ENCODE measurements at places on chromosomes 5 and 9. TPM values are rescaled to one million over a fixed set of nuclear protein-coding genes. Genes with fewer than 3 reads are reported as not detected.

Gene SMIM15
- total RNA-seq = 24.1 TPM

DNA sequence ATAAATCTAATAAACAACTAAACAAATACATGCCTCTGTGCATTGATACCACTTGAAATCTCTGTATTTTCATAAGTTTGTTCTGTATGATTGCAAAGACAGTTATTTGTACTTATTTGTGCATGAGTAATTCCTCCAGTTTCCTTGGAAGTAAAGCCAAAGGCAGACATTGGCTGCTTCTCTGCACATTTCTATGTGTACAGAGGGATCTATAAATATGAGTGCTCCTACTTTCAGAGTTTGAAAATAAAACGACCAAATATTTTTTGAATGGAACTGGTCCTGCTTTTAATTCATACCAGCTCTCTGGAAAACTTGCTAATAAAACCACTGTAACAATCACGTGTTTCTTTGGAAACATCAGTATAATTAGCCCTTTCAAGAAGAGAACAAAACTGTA, 306.5 kb downstream of the MAN2A1 start:
- DNase-seq = no peak

GRCh38 chr9:106883626-106884190, 20.7 kb downstream of the ZNF462 start:
- DNase-seq = no peak

GRCh38 chr9:16871336-16872151, 1.1 kb upstream of the BNC2 start:
- DNase-seq = peak; percentile 80

GRCh38 chr9:135596211-135596610, 34.7 kb downstream of the PAEP start:
- DNase-seq = no peak

DNA sequence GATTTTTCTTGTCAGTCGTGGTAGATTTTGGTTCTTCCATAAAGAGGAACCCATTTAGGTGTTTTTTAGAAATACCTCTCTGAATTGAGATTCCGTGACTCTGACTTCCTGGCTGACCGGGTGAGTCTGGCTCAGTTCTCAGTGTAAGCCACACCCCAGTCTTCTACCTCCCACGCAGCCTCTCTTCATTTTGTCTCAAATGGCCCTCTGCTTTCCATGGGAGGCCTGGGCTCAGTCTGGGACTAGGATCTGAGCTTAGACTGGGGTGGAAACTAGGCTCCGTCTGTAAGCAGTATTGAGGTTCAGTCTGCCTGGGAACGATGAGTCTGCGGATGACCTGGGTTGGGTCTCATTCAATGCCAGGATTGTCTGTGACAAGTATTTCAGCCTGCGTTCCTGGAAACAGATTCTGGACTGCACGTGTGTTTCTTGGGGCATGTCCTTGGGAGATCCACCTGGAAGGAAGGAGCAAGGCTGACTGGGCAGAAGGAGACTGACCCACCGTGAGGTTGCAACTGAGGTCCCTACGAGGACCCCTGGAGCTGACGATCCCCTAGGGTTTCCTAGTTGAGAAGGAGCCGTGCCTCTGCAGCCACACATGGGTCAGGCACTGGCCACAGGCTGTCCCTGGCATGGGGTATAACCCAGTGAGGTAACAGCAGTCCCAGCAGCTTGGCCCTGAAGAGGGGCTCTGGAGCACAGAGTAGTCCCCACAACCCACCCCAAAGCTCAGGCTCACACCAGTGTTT, 12.4 kb upstream of the CRB2 start:
- DNase-seq = no peak

Gene HAVCR2
- 3.5 TPM for total RNA-seq

- no peak for DNase-seq
These were observed 54.9 kb upstream of the CDH9 start for GRCh38 chr5:27093279-27093678.

Gene SLCO6A1
- not detected for total RNA-seq

DNA sequence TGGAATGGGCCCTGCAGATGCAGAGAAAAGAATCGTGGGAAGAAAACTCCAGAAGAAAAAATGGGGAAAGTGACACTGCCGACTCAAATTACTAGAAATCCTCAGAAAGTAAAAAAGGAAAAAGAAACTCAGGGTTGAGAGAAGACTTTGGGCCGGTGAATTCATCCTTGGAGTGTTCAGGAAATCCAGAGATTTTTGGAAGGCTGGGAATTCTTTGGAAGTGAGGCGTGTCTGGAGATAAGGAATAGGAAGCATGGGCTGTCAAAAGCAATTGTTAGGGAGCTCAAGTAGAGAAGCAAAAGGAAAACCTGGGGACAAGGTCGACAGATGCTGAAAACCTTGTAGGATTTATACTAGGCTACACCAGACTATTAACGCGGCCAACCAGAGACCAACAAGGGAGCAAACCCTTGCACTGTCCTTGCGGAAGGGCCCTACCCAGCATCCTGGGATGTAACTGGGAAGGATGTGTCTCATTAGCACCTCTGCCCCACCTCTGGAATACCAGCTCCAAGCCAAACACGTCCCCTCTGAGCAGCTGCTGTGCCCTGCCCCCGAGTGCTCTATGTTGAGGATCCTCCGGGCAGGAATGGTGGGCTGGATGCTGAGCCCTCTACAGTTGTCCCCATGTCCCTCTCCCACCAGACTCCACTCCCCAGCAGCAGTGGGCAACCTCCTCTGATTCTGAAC, 11.6 kb downstream of the DAB2IP start:
- no peak for DNase-seq

DNA sequence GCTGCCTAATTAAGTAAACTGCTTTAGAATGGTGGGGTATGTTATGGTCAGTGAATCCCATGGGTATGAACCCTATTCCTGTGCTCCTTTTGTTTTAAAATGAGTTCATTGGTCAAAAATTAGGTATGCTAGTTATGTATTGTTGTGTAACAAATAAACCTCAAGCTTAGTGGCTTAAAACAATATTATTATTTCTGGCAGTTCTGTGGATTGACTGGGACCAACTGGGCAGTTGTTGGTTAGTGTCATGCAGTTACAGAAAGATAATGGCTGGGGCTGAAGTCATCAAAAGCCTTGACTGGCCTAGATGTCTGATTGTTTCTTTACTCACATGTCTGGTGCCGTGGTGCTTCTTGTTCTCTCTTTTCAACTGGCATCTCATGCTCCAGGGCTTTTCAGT, 8.9 kb upstream of the PTAR1 start:
- DNase-seq = no peak

Gene DRD1
- not detected for total RNA-seq

- DNase-seq = peak; percentile 8
These were observed 41.7 kb downstream of the AHRR start for GRCh38 chr5:362978-363765.
